Umbilical cord (tissue), 2 donors: ENCODE measurements at places on chromosomes 1 and 21. TPM values are rescaled to one million over a fixed set of nuclear protein-coding genes. Genes with fewer than 3 reads are reported as not detected.

GRCh38 chr21:29989634-29990234, 49.9 kb upstream of the GRIK1 start:
- DNase-seq: no peak

DNA sequence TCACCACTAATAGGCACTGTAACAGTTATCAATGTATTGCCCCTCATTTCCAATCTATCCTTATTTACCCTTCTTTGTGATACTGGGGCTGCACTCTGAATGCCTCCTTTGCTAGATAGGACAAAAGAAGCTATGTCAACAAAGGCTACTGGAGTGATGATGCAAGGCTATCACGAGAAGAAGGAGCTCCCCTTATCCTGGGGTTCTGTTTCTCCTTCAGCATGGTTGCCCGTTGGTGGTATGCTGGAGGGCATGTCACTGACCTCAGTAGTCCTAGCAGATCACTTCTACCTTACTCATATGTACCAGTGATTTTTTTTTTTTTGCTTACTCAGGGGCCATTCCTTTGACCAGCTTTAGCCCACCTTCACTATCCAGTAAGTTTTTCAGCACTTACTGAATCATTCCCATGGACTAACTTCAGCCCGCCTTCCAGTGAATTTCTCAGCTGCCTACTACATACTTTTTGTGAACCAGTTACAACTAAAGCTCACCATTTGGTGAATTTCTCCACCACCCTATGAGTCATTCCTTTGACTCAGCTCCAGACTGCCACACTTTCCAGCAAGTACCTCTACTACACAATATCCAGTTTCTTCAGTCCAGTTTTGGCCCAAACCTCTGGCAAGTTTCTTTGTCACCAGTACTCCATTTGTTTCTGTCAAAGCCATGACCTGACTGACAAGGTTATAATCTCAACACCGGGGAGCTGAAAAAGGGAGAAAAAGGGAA, 944.5 kb downstream of the KCNT2 start:
- no peak for DNase-seq

- DNase-seq: no peak
Observed at GRCh38 chr1:2288311-2288710, 60.2 kb downstream of the SKI start.

- DNase-seq: no peak
Observed at GRCh38 chr1:95034506-95034905, 38.2 kb downstream of the ALG14 start.

GRCh38 chr1:1074631-1075147, 583 bp upstream of the RNF223 start:
- DNase-seq: no peak

GRCh38 chr1:151472856-151473731, 13.8 kb upstream of the POGZ start:
- DNase-seq: peak; percentile 84

DNA sequence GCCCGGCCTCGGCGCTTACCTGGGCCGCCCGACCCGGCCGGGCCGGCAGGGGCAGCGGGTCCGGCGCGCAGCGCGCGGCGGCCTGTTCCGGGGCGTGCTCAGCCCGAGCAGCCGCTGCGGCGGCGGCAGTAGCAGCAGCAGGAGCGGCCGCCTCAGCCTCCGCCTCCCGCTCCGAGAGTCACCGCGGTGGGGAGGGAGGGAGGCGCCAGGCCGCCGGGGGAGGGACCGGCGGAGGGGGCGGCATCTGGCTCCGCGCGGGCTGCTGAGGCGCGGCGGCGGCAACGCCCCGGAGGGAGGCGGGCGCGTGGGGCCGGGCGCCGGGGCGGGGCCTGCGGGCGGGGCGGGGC, at the start of gene CTNNBIP1:
Gene CTNNBIP1, minus strand, starts transcription at position 194 of the 347 bp plus-strand sequence. CDS start 38,205 bp downstream, outside the sequence.
- no peak for DNase-seq

PDZK1IP1 gene
- total RNA-seq: not detected

SELE gene
- 3.6 TPM for total RNA-seq

FAM151A gene
- not detected for total RNA-seq

PTAFR gene
- total RNA-seq: 3.4 TPM

RBP7 gene
- total RNA-seq: not detected

SIK1 gene
- 23.6 TPM for total RNA-seq
